ENCODE measurements at places on chromosomes 11 and 22. TPM values are rescaled to one million over a fixed set of nuclear protein-coding genes. Genes with fewer than 3 reads are reported as not detected.

- peak; percentile 36 for DNase-seq
These were observed at the start of gene SCT for GRCh38 chr11:626475-627307. TSS of gene SCT (minus strand) at chr11:627181. CDS start at chr11:627143, 38 bp downstream.

DNA sequence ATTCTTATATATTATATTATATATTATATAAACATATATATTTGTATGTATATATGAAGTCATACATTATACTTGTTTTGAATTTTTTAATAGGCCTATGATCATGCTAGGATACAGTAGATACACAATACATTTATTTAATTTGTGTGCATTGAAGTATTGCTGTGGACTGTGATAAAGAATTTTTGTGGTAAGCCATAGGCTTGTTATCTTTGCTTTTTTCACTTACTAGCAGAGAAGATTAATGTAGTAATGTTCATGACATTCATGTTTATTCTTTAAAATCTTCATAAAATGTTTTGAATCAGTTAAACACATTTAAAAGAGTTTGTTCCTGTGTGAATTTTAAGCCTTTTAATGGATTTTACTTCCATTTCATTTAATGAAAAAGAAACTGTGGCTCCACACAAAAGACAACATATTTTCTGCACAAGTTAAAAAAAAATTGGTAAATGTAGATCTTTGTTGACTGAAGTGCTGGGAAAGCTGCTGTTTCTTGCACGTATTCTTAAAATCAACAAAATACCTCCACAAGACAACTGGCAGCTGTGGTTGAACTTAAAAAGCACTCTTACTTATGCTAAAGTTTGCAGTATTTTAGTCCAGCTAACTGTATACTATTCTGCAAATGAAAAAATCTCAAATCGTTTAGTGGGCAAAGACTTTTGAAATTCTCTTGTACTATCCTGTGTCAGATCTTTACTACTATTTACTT, 156.2 kb downstream of the TMEM135 start:
- DNase-seq = no peak

GRCh38 chr11:121595717-121596161, 143.0 kb upstream of the SORL1-AS1 start:
- DNase-seq = no peak

- DNase-seq = peak; percentile 72
These were observed 75.8 kb downstream of the GGTLC2 start for GRCh38 chr22:22720201-22720723.

GRCh38 chr11:86625544-86625943, 46.9 kb downstream of the ME3 start:
- no peak for DNase-seq

DNA sequence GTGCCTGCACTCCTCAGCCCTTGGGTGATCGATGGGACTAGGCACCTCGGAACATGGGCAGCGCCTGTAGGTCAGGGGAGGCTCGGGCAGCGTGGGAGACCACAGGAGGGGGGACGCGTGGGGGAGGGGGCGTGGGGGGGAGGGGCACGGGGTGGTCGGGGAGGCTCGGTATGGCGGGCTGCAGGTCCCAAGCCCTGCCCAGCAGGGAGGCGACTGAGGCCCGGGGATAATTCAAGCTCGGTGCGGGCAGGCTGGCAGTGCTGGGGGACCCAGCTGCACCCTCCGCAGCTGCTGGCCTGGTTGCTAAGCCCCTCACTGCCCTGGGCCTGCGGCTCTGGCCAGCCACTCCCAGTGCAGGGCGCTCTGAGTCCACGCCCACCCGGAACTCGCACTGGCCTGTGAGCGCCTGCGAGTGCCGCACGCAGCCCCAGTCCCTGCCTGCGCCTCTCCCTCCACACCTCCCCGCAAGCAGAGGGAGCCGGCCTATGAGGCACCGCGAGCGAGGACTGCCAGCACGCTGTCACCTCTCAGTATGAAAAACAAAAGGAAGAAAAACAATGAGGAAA, 1698.3 kb upstream of the RAG2 start:
- DNase-seq = no peak

Gene MPEG1
- not detected for total RNA-seq

DNA sequence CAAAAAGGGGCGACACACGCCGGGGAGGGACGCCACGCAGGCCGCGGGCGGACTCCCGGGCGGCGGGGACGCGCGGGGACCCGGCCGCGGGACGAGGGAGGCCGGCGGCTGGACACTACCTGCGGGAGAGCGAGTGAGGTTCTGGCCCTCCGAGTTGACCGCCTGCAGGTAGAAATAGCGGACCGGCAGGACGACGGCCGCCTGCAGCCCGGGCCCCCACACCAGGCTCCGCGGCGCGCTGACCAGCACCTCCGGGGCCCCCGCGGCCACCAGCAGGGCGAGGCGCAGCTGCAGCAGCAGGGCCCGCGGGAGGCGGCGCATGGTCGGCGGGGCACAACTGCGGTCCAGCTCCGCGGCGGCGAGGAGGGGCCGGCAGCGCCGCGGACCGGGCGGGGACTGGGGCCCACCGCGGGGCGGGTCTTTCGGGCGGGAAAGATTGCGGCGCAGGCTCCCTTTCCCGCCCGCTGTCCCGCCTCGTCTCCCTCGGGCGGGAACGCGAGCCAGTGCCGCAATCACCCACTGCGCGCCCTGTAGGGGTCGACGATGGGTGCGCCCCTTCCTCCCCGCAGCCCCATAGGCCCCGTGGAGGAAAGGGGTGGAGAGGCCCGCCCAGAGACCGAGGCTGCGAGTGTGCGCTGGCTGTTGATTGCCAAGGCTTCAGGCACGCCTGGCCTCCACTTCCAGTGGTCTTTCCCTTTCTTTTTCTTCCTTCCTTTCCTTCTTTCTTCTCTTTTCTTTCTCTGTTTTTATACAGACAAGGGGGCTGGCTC, at the start of gene POGLUT3:
Gene POGLUT3, minus strand, starts transcription at position 339 of the 770 bp plus-strand sequence. Its CDS starts 18 bp downstream, at position 321.
- peak; percentile 88 for DNase-seq

Gene INPP5J
- 1.5 TPM for total RNA-seq

Measured in neural progenitor cell (in vitro differentiated cells).